ENCODE measurements at places on chromosomes 5 and 9.
A peak's percentile ranks its signal among the peaks of the same experiment; 100 is the strongest.

DNA sequence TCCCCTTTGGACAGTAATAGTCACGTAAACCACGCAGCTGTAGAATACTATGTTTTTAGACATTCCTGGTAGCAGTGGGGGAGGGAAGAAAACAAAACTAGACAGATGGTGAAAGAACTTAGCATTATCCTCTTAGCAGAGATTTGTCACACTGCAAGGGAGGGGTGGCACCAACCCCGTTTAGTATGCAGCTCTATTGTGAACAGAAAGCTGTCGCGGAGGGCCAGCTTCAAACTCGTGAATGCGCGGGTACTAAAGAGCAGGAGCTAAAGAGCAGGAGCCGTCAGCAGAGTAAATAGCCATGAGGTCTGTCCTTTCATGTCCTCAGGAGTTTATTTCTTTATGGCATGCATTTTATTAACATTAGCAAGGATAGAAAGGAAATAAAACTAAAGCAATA lies 141.9 kb upstream of the SLC12A2 start:
- no peak for DNase-seq

DNA sequence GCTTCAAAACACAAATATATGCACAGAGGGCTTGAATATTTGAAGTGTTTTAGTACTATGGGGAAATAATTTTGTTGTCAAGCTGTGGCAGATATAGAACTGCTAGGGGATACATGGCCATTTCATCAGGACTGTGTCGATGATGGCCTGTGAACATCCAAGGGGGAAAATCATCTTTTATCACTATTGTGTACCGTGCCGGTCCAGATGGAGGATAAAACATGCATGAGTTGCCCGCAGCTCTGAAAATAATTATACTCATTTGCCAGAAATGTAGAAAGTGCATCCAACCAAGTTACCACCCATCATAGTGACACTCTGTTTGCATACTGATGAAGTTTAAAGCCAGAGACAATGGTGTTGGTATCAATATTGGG lies 405.9 kb downstream of the ZSWIM6 start:
- DNase-seq, result no peak

DNA sequence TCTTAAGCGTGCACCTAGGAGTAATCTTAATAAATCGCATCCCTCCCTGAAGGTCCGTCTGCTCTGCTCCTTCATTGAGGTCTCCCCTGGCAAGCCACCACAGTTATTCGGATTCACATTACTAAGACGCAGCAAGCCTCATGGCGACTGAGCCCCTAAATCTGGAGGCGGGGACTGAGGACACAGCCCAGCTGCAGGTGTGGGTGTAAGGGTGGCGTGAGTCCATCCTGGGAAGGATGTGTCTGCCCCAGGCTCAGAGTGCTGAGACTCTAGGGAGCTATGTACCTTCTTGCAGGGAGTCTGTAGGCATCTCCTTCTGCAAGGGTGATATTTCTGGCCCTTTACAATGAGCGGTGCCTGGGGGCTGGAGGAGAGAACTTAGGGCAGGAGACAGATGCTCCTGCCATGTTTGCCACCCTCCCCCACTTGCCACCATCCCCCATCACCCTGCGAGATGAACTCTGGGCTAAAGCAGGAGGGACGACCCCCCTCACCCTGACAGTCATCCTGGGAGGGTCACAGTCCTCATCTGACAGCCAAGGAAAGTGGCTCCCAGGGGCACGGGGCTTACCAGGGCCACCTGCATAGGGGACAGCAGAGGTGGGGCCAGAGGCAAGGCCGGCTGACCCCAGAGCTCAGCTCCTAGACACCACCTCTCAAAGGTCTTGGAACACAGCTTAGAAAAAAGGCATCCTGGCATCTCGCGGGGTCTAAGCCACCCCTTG lies 76.4 kb upstream of the FCN1 start:
- no peak for DNase-seq

- DNase-seq, result no peak
Observed at GRCh38 chr5:6084376-6084775, 294.0 kb downstream of the MED10 start.

DNA sequence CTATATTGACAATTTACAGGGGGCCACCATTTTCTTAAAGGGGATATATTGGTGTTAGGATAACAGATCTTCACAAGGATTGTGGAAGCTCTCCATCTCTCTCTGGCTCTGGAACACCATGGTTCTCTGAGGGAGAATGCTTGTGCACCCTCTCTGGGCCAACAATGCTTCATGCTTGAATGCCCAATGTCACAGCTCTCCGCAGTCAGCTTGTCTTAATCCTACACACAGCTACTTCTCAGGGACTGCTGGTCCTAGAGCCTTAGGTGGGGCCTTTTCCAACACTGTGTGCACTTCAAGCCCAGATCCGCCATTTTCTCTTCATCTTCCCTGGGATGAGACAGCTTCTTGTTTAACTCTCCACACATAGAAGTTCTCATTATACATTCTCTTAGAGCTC lies 6.9 kb upstream of the PDLIM4 start:
- DNase-seq, result no peak

DNA sequence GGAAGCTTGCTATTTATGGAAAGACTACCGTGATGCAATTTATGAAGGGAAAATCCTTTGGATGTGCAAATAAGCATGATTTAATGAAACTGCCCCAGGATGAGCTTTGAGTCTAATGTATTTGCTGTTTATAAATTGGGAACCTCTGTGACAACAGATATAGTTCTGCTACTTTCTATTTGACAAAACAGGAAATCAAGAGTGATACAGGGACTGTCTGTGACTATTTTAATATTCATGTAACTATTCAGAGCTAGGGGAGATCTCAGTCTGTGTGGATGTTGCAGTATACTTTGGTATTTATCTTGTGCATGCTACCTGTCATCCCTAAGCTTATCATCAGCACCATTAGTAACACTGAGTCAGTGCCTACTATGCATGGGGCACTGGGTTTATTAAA lies 132.1 kb downstream of the PDZD2 start:
- DNase-seq, result no peak

DNA sequence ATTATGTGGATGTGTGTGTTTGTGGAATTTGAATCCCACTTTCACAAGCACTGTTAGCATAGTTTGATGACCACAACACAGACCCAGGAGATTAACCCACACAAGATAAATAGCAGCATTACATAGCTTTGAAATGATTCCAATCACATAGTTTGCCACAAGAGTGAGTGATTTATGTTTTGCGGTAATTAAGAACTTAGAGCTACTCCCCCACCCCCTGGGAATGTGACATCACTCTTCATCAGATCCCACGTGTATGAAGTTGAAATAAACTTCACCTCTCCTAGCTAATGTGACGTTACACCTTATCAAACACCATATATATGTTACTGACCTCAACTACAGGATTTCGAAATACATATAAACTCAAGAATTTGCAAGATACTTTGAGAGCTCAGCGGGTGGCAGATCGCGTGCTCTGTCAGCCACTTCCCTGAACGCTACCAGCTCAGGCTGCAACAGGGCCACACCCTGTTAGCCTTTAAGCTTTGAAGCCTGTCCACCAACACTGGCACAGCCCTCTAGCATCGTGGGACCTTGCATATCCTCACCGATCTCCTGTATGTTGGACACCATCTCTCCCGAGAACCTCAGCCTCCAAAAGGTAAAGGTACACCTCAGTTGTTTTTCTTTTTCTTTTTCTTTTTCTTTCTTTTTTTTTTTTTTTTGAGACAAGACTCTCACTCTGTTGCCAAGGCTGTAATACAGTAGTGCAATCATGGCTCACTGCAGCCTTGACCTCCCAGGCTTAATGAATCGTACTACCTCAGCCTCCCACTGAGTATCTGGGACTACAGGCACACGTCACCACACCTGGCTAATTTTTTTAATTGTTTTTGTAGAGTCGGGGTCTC lies 1.7 kb upstream of the AGTPBP1 start:
- peak; percentile 74 for DNase-seq

GRCh38 chr5:35416217-35416988 lies 186.1 kb upstream of the PRLR start:
- no peak for DNase-seq

DNA sequence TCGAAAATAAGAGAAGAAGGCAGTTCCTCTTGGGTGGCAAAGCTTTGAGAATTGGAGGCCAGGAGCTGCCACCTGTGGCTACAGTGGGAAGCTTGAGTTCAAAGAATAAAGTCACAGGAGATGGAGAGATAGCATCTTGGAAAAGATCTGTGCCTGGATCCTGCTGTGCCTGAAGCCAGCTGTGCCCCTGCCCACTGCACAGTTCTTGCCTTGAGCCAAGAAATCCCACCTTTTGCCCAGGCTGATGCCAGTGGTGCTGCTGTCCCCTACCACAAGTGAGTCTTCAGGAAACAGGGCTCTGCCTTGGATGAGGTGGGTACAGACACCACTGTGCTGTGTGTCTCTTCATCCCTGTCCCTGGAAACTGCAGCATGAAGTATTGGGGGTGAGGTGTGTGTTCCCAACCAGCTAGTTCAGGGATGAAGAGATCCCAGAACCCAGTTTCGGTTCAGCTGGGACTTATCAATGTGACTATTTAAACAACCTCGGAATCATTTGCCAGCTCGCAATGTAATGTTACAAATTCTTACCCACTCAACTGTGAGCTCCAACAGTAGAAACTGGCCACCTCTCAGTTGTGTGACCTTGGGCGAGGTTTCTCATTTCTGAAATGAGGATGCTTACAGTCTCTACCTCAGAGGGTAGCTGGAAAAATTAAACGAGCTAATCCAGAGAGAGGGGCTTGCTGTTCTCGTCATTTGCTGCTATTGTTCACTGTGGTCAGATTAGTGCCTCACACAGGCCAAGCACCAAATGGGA lies 5.9 kb downstream of the IER5L start:
- DNase-seq, result no peak

DNA sequence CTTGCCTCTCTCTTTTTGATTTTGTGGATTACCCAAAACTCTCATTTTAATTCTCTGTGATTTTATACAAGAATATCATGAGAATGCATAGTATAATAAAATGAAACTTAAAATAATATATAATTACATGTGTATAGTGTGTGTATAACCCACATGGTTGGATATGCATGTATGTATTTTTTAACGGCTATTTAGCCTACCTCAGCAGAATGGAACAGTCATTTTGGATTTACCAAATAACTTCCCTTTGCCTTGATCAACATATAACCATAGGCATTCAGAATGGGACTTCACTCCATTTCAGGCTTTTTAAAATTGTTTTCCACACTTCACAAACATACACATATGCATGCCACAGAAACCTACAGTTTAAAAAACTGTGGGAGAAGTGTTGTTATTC lies 161.2 kb downstream of the SLF1 start:
- no peak for DNase-seq

DNA sequence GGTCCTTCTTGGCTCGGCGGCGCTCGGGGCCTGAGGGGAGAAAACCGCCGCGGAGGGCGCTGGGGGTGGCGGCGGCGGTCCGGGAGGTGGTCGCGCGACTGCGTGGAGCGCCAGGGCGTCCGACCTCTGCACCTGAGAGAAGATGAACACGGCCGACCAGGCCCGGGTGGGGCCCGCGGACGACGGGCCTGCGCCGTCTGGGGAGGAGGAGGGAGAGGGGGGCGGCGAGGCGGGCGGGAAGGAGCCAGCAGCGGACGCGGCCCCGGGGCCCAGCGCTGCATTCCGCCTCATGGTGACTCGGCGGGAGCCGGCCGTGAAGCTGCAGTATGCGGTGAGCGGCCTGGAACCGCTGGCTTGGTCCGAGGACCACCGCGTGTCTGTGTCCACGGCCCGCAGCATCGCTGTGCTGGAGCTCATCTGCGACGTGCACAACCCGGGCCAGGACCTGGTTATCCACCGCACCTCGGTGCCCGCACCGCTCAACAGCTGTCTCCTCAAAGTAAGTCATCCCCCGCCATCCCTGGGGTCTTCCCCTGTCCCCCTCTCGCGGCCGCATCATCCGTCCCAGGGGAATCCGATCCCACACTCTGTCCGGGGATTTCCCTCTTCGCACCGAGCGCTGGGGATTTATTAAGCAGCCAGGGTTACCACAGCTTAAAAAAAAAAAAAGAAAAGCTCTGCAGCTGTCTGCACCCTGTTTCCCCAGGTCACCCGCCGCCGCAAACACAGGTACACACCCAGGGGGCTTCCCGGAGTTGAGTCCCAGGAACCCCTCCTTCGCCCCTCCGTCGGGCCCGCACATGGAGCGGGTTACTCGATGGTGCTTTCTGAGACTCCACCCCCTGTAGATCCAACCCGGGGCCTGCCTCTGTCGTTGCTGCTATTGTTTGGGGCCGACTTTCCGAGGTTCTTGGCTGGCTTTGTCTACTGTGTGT lies at the start of gene GTF3C4:
Gene GTF3C4 (plus strand): TSS at position 8 of the 935 bp plus-strand sequence. CDS start 135 bp downstream, at position 143.
- no peak for DNase-seq

- no peak for DNase-seq
Observed at GRCh38 chr9:17936365-17936764, 357.5 kb downstream of the SH3GL2 start.

DNA sequence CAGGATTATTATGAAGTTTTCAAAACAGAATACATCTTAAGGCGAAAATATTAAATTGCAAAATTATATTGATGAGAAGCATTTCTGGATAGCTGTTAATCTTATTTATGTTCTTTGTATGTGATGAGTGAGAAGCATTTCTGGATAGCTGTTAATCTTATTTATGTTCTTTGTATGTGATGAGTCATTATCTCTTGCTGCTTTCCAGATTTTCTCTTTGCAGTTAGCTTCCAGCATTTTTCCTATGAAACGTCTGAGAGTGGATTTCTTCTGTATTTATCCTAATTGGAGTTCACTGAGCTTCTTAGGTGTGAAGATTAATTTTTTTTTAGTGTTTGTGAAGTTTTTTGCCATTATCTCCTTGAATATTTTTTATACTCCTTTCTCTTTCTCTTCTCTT lies 8.2 kb downstream of the TMEM232 start:
- no peak for DNase-seq

Data from fibroblast of skin of left biceps (primary cell).